ENCODE measurements at places on chromosomes 12 and 14. TPM values are rescaled to one million over a fixed set of nuclear protein-coding genes. Genes with fewer than 3 reads are reported as not detected.

GRCh38 chr14:35403603-35404448 is 723 bp downstream of the NFKBIA start:
- DNase-seq = peak; percentile 93

GRCh38 chr12:127343940-127344339 is 923.0 kb upstream of the TMEM132C start:
- peak; percentile 27 for DNase-seq

DNA sequence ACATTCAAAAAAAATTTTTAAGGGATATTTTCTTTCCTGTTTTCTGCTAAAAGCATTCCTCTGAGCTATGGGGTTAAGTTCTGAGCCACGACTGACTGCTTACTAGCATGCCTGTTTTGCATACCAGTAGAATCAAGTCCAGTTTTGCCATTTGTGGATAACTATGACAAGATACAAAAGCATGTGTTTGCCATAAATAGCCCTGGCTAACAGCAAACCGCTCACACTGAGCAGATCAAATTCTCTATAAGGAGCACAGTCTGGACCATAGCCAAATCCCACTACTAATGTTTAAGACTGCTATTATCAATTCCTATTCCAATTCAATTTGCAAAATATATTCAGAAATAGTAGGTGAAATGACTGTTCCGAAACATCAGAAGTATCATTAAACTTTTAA is 3.2 kb downstream of the CFL2 start:
- DNase-seq = peak; percentile 33

GRCh38 chr12:109592905-109593272 is 19.3 kb downstream of the MVK start:
- DNase-seq = no peak

- no peak for DNase-seq
These were observed 43.1 kb downstream of the GPHB5 start for GRCh38 chr14:63275611-63276010.

DNA sequence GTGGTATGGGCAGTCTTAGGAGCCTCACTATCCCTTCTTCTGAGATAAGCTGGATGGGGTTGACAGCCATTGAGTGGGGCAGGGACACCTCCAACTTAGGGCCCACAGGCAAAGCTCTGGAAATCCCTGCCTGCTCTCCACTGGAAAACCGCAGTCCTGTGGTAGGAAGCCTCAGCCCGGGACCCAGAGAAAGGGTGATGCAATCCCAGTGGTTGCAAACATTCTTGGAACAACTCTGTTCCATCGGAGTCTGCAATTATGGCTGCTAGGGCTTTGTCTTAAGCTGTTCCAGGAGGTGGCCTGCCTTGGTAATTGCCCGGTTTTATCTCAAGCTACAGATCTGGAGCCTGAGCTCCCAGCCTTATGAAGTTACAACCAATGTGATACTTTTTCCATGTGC is 133.4 kb downstream of the DICER1 start:
- no peak for DNase-seq

- no peak for DNase-seq
These were observed 64.9 kb downstream of the ARID2 start for GRCh38 chr12:45794422-45794821.

GRCh38 chr12:96047229-96048211 is 12.1 kb upstream of the LTA4H start:
- peak; percentile 97 for DNase-seq

- peak; percentile 99 for DNase-seq
These were observed 118.3 kb downstream of the DAAM1 start for GRCh38 chr14:59306775-59307174.

- peak; percentile 70 for DNase-seq
These were observed 48.5 kb upstream of the CSRP2 start for GRCh38 chr12:76927170-76927784.

- DNase-seq = peak; percentile 100
These were observed 39.9 kb downstream of the CORO1C start for GRCh38 chr12:108691175-108691997.

DNA sequence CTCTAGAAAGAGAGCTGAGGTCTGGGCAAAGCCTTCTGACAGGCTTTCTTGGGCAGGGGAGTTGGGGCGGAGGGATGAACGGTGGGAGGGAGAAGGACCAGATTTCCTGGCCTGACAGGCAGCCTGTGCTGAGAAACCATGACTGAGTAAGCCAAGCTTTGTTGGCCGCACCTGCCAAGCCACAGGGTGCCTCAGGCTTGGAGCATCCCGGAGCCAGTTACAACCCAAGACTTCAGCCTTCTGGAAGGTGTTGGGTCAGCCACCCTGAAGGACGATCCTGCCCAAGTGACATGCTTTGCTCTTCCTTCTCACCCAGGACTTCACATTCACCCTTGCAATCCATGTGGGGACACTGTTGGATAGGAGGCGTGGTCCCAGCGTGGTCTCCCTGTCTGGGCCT is 21.0 kb upstream of the AQP2 start:
- no peak for DNase-seq

GRCh38 chr14:37436519-37436918 is 158.5 kb downstream of the FOXA1 start:
- DNase-seq = peak; percentile 97

DNA sequence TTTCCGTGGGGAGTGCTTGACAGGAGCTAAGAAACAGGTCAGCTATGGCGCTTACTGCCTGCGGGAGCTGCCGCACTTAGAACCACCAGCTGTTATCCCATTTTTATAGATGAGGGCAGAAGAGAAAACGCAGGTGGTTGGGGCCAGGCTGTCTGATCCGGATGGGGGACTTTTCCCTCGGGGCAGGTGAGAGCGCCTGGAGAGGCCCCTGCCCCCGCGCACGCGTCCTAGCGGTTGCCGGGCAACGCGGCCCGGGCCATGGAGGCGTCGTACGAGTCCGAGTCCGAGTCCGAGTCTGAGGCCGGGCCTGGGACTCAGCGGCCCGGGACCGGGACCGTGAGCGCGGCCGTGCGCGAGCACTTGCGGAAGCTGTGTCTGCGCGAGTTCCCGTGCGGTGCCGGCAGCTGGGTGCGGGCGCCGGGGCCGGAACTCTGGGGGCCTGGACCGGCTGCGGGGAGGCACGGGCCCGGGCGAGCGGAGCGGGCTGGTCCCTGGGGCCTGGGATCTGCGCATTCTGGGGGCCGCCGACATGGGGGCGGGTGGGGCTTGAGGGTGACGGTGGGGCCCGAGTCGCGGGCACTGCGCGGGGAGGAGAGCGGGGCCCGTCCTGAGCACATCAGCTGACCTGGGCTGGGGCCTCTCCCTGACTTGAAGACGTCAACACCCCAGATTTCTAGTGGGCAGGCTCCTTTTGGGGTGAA is at the start of gene LRRC43:
Gene LRRC43 (plus strand): TSS at position 237 of the 701 bp plus-strand sequence. CDS start 22 bp downstream, at position 259.
- DNase-seq = no peak

DNA sequence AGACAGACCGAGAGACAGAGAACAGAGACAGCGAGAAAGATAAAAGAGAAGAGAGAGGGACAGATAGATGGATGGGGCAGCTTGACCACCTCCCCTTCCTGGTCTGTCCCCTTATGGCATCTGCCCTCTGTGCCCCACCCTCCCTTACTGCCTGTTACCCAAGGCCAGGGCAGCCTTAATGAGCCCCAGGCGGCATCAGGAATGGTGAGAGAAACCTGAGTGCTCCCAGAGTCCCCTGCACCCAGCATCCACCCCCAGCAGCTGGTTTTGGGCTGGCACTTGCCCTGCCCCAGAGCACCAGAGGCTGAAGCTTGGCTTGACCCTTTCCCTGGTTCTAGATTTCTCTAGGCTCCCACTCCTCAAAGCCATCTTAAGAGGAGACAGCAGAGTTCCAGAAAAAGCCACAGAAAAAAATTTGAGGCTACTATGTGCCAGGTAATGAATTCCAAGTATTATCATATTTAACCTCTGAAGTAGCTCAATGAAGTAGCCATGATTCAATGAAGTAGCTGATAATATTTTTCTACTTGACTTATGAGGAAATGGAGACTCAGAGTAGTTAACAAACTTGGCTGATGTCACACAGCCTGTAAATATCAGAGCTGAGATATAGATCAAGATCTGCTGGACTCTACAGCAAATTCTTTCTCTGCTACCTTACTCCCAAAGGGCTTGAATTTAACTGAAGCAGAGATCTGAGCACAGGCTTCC is 2.0 kb upstream of the ZNF385A start:
- DNase-seq = no peak

- DNase-seq = no peak
These were observed 42.9 kb downstream of the SMUG1 start for GRCh38 chr12:54145844-54146243.

DNA sequence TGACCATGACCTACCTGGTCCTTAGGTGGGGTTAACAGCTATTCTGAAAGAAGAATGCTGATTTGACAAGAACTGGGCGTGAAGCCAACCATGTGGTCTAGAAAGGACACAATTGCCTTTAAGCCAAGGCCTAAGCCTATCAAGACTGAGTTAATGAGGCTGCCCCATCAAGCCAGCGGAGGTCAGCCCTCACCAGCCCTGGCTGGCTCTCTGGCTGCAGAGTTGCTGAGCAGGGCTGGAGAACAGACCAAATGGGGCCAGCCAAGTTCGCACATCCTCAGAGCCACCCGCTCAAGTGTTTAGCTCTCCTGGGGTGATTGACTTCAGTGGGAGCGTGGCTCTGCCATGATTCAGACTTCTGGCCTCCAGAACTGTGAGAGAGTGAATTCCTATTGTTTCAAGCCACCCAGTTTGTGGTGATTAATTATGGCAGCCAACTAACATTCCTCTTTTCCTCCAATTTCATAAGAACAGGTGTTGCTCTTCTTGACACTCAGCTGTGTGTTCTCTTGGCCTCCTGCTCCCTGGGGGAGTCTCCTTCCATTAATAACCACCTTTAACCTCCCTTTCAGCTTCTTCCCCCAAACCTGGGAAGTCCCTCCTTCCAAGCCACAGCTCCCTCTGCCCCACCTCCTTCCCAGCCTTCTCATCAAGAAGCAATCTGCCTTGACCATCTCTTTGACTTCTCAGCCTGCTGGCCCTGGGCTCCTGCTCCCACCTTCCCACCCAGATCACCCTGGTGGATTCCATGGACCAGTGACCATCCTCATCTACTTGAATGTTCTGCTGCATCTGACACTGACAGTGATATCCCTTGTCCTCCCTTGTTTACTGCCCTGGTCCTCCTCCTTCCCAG is 5.3 kb upstream of the SERPINA5 start:
- no peak for DNase-seq

DNA sequence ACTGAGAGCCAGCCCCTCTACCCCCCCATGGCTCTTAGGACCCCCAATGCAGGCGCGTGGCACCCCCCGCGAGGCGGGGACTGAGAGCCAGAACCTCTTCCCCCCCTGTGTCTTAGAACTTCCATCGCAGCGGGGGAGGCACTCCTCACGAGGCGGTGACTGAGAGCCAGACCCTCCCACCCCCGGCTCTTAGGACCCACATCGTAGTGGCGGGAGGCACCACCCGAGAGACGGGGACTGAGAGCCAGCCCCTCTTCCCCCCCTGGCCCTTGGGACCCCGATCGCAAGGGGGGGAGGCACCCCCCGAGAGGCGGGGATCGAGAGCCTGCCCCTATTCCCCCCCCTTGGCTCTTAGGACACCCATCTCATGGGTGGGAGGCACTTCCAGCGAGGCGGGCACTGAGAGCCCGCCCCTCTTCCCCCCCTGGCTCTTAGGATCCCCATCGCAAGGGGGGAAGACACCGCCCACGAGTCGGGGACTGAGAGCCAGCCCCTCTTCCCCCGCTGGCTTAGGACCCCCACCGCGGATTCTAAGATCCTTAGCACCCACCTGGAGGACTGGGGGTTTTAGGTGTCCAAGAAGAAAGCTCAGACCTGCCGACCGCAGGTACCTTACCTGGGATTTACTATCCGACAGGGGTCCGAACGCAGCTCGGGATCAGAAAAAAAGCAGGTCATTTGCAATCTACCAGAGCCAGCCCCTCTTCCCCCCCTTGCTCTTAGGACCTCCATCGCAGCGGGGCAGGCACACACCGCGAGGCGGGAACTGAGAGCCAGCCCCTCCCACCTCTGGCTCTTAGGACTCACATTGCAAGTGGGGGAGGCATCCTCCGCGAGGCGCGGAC is 44.9 kb downstream of the DDX11 start:
- DNase-seq = no peak

- DNase-seq = no peak
These were observed 17.2 kb upstream of the HHIPL1 start for GRCh38 chr14:99627510-99628381.

- DNase-seq = no peak
These were observed 1.7 kb downstream of the OTX2 start for GRCh38 chr14:56808383-56809269.

DNA sequence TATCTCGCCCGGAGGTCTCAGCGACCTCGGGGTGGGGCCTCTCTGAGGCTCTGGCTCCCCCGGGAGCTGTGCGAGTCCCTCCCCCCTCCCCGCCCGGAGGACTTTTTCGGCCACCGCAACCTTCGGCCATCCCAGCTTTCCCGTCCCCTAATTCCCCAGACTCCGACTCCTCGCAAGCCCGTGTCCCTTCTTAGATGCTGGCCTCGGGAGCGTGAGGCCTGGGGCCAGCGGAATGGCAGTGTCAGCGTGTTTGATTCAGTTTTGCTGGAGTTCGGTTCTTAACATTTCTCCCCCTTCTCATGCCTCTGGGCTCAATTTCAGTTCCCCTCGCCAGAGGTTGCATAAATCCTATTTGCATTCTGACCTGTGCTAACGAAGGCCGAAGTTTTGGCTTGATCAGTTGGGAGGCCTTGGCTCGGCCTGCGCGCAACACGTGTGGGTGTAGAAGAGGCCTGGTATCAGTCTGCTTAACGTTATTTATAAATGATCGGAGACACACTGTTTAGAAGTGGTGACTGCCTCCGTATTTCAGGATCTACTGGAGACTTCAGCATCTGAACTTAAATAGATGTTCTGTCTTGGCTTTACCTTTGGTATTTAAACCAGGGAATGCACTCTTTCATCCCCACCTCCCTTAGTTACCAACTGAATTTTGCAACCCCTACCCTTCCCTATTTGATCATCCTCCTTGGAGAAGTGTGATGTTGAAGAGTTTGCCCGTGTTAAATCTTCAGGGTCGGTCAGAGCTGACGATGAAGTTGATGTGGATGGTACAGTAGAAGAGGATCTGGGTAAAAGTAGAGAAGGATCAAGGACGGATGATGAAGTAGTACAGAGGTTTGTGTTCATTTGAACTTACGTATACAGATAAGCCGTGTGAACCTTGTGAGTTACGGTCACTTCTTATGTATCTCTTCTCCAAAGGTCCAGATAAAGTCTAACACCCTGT is 851 bp downstream of the HSP90B1 start:
- DNase-seq = peak; percentile 19

- DNase-seq = peak; percentile 70
These were observed 233.2 kb downstream of the MDGA2 start for GRCh38 chr14:47442211-47442610.

BCL2L2 gene
- total RNA-seq = 33.5 TPM

TMEM117 gene
- total RNA-seq = 9.0 TPM

SLC41A2 gene
- 20.4 TPM for total RNA-seq

ANKRD33 gene
- not detected for total RNA-seq

GUCY2C gene
- not detected for total RNA-seq

HSPB8 gene
- total RNA-seq = 11.4 TPM

CMTM5 gene
- total RNA-seq = not detected

KCNH5 gene
- not detected for total RNA-seq

Measured in PC-3 (cell line).